ENCODE measurements at places on chromosomes 3 and 15.

GRCh38 chr3:3600665-3601340, 198.4 kb upstream of the LRRN1 start:
- DNase-seq, result no peak

GRCh38 chr3:194787650-194788049, 102.0 kb downstream of the FAM43A start:
- no peak for DNase-seq

GRCh38 chr15:68256675-68257450, 20.7 kb upstream of the FEM1B start:
- no peak for DNase-seq

DNA sequence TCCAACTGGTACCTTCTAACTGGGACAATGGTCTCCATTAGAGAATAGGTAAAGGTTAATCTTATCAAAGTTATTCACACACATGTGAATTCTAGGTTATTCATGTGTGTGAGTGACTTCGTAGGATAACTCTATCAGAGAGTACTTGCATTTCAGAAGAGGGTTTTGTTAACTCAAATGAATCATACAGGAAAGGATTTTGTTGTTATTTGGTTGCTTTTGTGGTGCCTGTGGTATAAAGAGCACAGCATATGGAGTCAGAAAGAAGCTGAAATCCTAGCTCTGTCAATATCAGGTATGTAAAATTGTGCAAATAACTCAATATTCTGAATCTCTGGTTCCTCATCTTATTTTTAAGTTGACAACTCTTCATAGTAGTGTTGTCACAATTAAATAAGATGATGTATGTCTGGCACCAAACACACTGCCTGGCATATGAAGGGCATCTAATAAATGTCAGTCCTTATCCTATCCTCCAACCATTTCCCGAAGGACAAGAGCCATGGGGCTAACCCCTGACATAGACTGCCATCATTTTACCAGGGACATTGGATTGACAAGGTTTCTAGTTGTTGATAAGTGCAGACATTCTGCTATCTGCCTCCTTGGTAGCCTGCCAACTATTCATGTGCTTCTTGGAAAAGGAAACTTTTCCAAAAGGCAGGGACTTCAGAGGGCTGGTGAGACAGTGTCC, 48.7 kb upstream of the CMSS1 start:
- DNase-seq, result no peak

- no peak for DNase-seq
These were observed 30.5 kb upstream of the TNFSF10 start for GRCh38 chr3:172553526-172554252.

GRCh38 chr3:107990433-107990832, 100.4 kb downstream of the CD47 start:
- no peak for DNase-seq

- DNase-seq, result no peak
These were observed 56.3 kb downstream of the CORO2B start for GRCh38 chr15:68635141-68635540.

DNA sequence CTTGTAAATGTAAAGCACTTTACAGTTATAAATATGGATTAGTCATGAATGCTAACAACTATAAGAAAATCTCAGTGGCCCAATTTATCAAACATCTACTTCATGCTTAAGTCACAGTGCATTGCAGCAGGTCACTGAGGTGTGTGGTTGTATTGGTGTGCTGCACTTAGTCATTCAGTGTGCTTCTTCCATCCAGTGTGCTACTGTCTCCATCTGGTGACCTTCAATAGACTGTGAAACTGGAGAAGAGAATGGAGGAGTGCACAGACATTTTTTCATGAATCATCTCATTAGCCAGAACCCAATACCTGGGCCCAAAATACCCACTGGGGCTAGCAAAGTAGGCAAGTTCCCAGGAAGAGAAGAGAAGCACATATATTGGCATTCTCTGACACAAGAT, 199.6 kb downstream of the SHOX2 start:
- DNase-seq, result no peak

- DNase-seq, result no peak
These were observed 20.2 kb downstream of the SLC24A1 start for GRCh38 chr15:65641768-65642475.

DNA sequence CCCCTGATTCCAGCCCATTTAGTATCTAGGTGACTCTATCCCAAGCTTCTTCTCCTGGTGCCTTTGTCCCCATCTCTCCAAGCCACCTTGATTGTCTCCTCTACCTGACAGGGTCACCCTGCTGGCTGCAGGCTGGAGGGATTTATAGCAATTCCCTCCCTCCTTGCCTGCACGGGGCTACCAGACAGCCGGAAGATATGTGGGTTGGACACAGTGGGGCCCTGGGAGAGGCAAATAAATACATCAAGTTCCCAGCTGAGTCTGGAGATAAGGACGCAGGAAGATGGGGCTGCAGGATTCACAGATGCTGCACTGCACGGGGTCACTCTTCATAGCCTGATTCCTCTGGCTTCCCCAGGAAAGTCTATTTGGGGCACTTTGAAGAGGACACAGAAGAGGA, 9.3 kb upstream of the ISLR2 start:
- no peak for DNase-seq

DNA sequence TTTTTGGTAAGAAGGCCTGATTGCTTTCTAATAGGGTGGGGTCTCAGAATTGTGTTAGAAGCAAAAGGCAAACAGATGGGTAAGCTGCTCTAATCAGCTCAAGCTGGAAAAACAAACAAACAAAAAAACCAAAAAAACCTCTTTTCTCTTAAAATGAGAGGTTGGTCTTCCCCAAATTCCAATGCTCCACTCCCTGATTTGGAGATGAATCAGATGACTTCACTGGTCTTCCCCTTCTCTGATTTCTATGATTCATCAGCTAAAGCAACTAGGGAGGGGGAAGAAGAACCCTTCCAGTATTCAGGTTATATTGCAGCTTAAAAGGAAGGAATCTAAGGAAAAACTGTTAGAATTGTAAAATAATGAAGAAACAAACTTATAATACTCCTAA, 9.6 kb upstream of the ANXA2 start:
- DNase-seq, result no peak

DNA sequence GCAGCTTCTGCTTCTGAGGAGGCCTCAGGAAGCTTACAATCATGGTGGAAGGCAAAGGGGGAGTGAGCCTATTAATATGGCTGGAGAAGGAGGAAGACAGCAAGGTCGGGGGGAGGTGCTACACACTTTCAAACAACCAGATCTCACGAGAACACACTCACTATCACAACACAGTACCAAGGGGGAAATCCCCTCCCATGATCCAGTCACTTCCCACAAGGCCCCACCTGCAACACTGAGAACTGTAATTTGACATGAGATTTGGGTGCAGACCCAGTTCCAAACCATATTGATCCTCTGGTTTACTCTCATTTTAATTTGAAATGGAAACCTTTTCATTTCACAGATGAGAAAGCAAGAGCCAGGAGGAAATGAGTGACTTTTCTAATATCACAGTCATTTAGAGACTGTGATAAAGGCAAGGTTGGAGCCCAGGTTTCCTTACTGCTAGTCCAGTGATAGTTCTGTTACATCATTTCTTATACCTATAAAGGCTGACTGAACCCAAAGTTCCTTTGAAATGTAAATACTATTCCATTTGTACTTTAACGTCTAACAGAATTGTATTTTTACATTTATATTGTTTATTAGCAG, 105.8 kb upstream of the GAP43 start:
- no peak for DNase-seq

- DNase-seq, result no peak
These were observed 122.1 kb upstream of the TPRG1 start for GRCh38 chr3:189049458-189050236.

- no peak for DNase-seq
These were observed 294.1 kb downstream of the NTRK3 start for GRCh38 chr15:87962428-87962827.

- DNase-seq, result no peak
These were observed 760 bp downstream of the FANCI start for GRCh38 chr15:89244574-89244903.

DNA sequence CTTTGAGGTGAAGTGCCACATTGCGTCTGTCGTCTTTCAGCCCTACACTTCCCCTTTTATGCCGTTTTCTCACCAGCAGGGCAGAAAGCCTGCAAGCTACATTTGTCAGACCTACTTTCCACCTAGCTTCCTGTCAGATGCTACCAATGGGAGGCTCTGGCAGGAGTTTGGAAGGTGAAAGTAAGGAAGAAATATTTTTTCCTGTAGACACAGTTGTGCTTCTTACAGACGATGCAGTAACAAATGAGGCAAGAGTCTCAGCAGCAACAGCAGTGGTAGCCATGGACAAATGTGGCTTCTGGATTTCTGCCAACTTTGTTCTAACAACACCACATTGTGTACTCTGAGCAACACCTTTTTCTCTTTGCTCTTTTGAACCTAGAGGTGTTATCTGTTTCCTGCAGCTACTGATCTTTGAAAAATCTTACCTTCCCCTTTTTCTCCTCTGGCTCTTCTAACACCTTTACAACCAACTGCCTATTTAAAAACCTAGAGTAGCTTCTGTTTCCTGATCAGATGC, 70.6 kb upstream of the STT3B start:
- DNase-seq, result peak; percentile 17

- DNase-seq, result no peak
These were observed 143.1 kb downstream of the MYLK start for GRCh38 chr3:123741041-123741511.

DNA sequence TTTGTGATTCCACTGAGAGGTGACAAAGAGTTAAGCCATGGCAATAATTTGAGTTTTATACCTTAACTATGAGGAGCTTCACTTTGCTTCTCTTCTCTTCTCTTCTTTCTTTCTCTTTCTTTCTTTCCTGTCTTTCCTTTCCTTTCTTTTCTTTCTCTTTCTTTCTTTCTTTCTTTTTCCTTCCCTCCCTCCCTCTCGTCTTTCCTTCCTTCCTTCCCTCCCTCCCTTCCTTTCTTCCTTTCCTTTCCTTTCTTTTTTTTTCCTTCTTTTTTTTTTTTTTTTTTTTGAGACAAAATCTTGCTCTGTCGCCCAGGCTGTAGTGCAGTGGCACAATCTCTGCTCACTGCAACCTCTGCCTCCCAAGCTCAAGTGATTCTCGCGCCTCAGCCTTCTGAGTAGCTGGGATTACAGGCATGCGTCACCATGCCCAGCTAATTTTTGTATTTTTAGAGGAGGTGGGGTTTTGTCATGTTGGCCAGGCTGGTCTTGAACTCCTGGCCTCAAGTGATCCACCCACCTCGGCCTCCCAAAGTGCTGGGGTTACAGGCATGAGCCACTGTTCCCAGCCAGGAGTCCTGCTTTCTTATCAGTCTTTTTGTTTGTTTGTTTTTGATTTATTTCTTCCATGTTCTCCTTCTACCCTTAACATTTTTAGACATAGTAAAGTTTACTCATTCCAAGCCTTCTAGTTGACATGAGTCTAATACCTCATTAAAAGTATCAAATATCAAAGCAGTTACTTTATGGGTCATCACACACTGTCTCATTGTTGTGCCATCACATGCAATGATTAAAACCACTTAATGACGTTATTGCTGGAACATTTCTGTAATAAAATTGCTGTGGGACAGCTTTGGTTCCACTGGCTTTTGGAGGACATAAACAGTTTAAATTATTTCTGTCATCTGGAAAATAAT, 29.9 kb downstream of the SLC49A4 start:
- no peak for DNase-seq

DNA sequence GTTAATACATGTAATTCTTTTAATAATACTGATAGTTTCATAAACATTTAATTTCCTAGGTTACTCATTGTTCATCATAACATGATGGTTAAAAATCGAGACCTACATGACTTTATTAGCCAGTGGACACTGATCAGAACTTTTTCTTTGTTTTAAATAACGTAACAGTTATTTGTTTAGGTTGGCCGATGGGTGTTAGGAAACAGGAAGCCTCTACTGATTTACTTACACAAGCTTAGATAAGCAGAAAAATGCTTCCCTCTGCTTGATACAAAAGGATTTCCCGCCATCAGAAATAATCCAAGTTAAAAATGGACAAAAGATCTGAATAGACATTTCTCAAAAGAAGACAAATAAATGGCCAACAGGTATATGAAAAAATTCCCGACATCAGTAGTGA, 16.6 kb upstream of the APH1B start:
- no peak for DNase-seq

GRCh38 chr15:43118829-43119228, 13.0 kb upstream of the UBR1 start:
- DNase-seq, result no peak

DNA sequence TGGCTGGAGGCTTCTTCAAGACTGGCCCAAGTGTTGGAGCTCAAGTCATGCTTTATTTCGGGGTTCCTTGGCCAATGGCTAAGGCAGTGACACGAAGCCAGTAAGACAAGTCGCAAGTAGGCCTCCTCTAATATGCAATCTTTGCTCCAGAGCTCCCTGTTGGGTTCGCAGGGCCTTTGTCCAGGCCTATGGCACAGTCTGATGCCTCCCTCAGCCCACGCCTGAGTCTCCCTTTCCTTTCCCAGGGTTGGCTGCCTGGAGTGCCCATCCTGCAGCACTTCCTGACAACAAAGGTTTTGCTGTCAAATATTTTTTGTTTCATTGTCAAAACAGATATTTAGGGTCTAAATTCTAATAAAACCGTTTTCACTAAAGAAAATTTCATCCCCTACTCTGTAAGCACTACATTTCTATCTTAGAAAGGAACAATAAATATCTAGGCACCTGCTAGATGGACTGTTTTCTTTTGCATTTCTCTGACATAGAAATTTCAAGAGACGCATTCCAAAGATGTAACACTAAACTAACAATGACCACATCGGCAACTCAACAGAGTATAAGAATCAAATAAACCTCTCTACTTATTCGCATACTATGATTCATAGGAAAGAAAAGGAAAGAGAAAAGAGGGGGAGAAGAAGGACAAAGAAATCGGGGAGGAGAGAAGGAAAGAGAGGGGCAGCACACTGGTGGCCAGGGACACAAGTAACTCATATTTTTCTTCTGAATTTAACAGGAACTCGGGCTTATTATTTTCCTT, 393.1 kb upstream of the ATP11B start:
- no peak for DNase-seq
